Amniotic stem cell (primary cell): ENCODE measurements at places on chromosomes 7 and 10.

- DNase-seq: no peak
These were observed 1.4 kb downstream of the FZD1 start for GRCh38 chr7:91265693-91266066.

GRCh38 chr10:7425691-7426090, 14.9 kb upstream of the SFMBT2 start:
- no peak for DNase-seq

GRCh38 chr10:30510932-30511700, 77.1 kb downstream of the MAP3K8 start:
- DNase-seq: no peak

GRCh38 chr10:107733328-107734130, 569.0 kb upstream of the SORCS1 start:
- DNase-seq: no peak

DNA sequence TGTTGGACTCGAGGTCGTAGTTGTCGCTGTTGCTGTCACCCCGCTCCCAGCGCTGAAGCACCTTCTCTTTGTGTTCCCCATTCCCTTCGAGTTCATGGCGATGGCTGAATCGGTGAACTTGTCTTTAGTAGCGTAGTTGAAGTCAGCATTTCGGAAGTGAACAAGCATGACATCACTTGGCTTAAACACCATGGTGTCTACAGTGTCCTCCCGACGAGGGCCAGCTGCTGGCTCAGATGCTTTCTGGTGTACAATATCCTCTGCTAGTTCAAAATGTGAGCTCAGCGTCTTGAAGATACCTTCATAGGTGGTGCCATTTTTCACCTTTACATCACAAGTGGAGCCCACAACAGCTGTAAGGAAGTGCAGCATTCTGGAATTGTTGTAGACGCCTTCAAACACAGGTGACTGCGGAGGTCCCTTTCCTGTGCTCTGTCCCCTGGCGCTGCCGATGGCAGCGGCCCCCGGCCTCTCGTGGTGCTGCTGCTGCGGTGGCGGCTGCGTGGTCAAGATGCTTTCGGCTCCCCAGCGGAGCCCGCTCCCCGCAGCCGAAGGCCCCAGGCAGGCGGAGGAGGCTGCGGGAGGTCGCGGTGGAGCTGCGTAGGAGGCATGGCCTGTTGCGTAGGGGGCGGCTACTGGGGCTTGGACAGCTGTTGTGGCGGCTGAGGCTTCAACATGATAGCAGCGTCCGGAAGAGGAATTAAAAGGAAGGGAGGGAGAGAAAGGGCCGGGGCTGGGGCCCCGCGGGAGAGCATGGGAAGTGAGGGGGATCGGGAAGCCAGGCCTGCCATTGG, 59.3 kb downstream of the ANKMY2 start:
- no peak for DNase-seq

DNA sequence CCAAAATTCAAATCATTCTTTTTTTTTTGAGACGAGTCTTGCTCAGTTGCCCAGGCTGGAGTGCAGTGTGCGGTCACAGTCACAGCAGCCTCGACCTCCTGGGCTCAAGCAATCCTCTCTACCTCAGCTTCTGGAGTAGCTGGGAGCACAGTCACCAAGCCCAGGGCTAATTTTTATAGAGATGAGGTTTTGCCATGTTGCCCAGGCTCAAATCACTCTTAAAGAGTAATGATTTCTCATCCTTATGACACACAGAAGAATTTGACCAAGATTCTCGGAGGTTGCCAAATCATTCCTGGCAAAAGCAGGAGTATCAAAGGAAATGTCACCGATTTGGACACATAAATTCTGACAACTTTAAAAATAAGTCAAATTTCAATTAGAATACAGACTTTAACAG, 39.1 kb downstream of the SIRT1 start:
- DNase-seq: no peak

DNA sequence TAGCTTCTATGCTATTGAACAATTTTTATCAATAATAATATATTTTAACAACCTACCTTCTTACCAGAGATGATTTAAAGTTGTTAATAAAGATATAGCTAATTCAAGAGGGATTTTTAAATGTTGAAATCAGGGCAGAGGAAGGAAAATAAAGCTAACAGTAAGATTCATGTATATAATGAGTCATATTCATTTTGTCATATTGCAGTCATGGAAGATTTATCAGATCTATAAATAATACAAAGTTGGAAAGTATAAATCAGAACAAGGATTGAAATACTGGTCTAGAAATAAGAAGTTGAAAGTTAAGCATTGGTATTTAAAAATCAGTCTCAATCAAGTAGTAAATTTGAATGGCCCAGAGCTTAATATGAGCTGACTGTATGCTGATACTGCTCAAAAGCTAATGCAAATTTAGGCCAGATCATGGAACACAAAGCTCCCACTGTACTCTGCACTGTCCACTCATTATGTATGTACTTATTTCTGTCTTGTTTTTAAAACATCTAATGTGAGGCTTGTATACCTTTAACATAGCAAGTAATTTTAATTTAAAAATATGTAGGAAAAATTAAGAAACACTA, 196.9 kb downstream of the ZEB1 start:
- no peak for DNase-seq

DNA sequence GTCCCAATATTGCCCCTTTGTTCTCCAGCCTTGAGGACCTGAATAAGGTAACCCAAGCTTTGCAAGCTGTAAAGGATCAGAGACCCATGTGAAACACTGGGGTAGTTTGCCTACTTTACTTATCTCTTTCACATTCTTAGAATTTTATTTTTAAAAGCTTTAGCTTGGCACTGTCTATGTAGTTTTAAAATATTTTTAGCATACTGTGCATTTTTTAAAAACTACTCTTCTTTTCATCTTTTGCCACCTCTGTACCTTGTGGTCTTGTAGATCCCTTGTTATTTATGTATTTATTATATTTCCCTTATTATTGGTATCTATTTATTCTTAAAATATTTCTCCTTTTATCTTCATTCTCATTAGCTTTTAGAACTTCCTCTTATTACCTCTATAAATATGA, 12.0 kb upstream of the PTPRZ1 start:
- no peak for DNase-seq

DNA sequence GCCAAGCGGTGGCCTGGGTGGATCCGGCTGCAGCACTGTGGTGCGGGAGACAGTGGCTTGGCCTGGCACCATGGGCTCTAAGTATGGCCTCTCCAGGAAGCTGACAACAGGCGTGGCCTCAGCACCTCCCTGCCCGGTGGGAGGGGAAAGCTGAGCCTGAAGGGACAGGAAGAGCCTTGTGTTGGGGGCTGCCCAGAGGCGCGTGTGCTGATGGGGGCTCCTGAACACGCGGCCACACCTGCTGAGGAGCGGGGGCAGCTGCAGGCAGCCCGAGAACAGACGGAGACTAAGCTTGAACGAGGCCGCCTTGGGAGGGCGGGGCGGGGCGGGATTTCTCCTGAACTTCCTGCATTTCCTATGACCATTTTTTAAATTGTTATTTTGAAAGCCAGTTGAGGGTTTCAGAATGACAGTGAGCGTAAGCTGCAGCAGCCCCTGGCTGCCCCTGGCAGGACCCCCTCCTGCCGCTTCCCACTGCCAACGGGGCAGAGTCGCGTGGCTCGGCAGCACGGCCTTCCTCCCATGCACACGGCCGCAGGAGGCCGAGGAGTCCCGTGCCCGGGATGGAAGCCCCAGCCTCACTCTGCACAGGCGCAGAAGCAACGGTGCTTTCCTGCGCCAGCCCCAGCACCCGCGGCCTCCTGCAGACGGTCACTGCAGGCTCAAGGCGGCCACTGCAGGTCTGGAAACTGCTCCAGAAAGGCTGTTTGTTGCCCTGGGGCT, 43.2 kb downstream of the DPYSL4 start:
- DNase-seq: no peak

- DNase-seq: no peak
These were observed 19.0 kb downstream of the SRI start for GRCh38 chr7:88200789-88201188.

DNA sequence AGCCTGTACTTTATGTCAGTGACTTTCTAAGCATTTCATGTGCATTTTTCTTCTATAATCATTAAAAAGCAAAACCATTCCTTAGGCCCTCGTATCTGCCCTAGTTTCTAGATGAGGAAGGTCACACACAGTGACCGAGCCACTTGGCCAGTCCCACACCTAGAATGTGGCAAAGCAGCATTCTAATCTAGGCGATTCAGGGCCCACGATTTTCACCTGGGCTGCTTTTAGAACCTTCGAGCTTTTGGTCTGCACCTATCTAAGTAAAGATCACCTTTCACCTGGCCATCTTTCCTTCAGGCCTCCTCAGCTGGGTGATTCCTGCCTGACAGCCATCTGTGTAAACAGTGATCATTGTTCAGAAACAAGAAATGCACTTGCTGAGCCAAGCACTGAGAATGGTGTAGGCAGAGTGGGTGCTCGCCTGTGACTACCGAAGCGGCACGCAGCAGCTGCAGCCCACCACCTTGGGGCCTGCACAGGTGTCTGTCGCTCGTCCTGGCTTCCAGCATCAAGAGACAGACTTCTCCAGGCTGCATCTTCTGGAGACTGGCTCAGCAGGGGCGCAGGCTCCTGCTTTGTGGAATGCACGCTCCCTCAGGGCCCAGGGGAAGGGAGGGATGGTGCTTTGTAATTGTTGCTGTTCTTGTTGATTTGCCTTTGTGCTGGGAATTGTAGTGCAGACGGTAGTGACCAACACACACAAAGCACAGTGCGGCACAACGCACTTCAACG, 149.0 kb upstream of the INSYN2A start:
- DNase-seq: no peak

DNA sequence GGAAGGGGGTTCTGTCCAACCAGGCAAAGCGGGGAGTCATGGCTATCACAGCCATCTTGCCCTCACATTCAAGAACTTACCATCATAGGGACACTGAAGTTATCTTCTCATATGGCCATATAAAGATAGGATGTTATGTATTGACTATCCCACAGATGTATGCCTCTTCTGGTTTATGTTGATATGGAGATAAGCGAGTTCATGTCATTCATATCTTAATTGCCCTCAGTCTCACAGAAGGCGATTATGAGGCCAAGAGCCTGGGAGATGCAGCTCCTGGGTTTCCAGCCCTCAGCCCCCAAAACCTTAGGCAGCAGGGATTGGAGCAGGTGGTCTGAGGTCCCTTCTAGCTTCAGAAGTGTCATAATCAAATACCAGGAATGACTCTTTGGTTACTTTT, 8.5 kb upstream of the ANKRD61 start:
- DNase-seq: no peak

DNA sequence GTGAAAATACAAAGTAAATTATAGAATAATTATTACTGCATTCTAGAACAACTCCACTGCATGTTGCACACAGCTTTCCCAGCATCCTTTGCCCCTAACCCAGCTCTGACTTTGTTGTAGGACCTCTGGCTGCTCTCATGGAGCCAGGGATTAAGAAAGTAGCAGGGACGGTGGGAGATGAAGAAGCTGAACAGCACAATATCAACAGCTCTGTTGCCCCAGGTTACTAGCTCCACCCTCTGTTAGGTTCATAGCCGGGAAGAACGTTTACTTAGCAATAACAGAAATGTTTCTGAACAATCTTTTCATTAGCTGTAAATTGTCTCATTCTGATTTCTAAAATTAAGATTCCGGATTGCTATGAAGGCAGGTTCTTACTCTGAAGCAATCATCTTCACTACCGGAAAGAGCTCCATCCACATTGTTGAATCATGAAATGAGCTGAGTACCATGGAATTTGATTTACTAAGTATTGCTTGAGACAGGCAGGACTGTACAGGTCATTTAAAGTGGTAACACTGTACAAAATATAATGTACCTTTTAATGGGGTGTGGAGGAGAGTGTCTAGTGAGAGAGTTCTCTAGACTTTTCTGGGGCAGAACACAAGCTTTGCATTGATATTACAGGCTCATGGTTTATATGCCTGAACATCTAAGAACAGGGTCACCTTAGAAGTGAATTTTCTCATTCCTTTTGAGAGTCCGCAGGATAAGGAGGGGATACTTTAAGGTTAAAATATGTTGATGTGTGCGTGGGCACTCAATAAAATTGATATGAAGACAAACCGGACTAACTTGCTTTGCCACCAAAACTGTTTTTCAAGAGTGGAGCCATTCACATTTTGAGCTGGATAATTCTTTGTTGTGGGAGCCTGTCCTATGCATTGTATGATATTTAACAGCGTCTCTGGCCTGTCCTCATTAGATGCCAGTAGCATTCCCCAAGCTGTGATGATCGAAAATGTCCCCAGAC, 20.8 kb upstream of the RAB18 start:
- DNase-seq: no peak

DNA sequence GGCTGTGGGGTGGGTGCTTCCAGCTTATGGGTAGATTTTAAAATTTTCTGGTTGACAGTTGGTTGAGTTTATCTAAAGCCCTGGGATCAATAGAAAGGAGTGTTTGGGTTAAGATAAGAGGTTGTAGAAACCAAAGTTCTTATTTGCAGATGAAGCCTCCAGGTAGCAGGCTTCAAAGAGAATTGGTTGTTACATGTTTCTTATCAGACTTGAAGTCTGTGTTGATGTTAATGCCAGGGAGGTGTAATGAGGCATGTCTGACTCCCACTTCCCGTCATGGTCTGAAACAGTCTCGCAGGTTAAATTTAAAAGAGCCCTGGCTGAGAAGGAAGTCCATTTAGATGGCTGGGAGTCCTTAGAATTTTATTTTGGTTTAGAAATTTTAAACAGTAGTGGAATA, 165.2 kb upstream of the TMEM72 start:
- no peak for DNase-seq

- DNase-seq: no peak
These were observed 31.2 kb downstream of the LDB3 start for GRCh38 chr10:86699541-86699940.

DNA sequence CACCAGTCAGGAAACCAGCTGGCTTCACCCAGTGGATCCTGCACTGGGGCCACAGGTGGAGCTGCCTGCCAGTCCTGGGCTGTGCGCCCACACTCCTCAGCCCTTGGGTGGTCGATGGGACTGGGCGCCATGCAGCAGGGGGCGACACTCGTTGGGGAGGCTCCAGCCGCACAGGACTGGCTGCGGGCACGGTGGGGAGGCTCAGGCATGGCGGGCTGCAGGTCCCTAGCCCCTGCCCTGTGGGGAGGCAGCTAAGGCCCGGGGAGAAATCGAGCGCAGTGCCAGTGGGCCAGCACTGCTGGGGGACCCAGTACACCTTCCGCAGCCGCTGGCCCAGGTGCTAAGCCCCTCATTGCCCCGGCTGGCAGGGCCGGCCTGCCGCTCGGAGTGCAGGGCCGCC, 12.4 kb upstream of the NRG3 start:
- no peak for DNase-seq
